ENCODE measurements at places on chromosomes 12 and 14. TPM values are rescaled to one million over a fixed set of nuclear protein-coding genes. Genes with fewer than 3 reads are reported as not detected.

DNA sequence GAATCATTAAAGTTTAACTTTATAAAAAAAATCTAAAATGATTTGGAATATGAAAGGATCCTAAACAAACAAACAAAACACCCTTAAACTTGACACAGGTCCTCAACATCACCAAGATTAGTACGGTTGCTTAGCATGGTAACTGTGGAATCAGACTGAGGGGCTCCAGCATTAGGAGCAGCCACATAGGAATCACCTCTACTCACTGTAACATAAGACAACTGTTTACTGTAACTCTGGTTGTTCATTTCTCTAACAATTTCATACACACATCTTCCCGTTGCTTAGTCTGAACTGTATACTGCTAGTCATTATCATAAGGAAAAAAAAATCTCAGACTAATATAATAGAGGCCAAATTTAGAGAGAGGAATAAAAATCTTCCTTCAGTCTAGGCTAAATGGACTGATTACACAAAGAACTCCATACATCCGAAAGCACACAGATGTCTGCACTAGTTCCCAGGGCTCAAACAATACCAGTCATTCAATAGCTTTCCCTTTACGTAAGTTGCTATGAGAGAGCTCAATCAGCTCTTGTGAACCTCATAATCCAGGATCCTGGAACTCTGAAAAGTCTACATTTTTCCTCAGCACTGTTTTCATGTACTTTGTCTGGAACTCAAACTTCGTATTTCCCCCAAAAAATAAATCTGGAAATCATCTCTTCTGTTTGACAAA lies 26.0 kb downstream of the LRP6 start:
- no peak for DNase-seq

GRCh38 chr12:1204581-1205121 lies 213.6 kb downstream of the ERC1 start:
- DNase-seq, result no peak

- no peak for DNase-seq
Observed at GRCh38 chr14:95463171-95463901, 53.1 kb downstream of the SYNE3 start.

The LRIG3 gene
- 19.9 TPM for total RNA-seq

The TEX52 gene
- total RNA-seq, result not detected
